Left hindlimb (tissue), 1 donor: ENCODE measurements at places on chromosomes 13 and 19.

DNA sequence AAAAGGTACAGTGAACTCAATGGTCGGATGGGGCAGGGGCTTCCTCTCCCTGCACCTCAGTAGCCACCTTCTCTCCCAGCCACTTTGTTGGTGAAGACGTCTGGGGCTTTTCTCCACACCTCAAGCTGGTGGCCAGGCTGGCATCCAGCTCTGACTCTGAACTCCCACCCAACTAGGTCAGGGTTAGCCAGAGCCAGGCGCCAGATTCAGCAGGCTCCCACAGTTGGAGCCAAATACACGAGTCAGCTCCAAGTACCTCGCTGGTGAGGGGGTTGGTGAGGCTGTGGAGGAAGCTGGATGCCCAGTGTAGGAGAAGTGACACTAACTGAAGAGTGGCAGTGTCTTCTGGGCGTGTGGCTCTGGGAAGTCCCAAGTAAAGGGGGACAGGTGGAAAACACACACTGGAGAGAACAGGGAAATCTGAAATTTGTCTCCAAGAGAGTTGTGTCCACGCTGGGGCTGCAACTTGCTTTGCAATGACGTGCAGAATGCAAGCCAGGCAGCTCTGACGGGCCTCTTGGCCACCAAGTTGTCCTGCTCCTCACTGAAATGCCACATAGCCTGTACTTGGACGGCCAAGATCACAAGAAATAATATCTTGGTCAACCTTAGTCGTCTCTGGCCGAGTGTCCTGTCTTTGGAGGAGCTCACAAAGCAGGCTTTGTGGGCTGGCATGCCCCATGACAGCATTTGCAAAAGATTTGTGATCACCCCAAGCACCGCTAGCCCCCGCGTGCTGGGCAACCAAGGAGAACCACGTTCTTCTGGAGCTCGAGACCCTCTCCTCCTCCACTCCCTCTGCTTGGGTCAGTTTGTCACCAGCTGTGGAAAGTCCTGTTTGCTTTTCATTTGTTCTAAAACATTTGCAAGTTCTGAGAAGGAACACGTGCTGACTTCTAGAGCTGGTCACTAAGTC, 18.1 kb downstream of the SLC7A1 start:
- DNase-seq = no peak

DNA sequence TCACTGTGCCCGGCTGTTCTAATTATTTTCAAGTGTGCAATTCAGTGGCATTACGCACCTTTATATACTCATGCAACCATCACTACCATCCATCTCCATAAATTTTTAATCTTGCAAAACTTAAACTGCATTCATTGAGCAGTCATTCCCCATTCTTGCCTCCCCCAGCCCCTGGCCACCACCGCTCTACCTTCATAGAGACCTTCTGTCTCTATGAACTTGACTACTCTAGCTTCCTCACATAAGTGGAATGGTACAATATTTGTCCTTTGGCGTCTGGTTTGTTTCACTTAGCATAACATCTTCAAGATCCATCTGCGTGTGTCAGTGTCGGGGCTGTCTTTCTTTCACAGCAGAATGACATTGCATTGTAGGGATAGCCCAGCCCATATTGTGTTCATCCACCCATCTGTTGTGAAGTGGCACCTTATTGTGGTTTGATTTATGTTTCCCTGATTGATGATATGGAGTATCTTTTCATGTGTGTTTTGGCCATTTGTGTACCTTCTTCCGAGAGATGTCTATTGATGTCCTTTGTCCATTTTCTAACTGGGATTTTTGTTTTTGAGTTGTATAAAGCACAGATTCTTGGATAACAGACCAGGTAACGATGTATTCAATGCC, 64.8 kb upstream of the FLT1 start:
- DNase-seq = no peak

- no peak for DNase-seq
Measured at GRCh38 chr19:30754162-30754561, 382.0 kb downstream of the ZNF536 start.

GRCh38 chr19:52273301-52273700, 3.9 kb downstream of the ZNF766 start:
- DNase-seq = no peak
